Activated T-helper 17 cell treated with anti-CD3 and anti-CD28 coated beads, Interleukin-2, amount 50 U/mL, for 72 hours (primary cell): ENCODE measurements at places on chromosomes 13 and 19.

GRCh38 chr13:62176051-62176450, 760.4 kb upstream of the PCDH20 start:
- ATAC-seq = no peak

- ATAC-seq = peak; percentile 81
Observed at GRCh38 chr13:48505597-48506091, 27.2 kb downstream of the RCBTB2 start.

DNA sequence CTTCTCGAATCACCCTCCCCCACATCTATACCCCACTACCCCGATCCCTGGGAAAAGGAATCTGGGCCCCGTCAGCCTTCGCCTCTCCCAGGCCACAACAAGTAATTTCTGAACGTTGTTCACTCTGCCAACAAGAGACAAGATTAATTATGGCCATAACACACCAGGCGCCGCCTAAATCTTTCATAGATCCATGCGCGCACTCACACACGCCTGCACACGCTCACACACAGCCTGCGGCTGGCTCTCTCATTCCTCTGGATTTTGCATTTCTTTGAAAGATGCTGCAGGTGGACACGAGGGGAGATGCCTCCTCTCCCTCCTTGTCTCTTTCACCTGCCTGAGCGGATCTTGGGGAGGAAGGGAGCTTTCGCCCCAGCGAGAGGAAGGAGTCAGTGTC, 17.1 kb downstream of the ZNRF4 start:
- ATAC-seq = no peak

DNA sequence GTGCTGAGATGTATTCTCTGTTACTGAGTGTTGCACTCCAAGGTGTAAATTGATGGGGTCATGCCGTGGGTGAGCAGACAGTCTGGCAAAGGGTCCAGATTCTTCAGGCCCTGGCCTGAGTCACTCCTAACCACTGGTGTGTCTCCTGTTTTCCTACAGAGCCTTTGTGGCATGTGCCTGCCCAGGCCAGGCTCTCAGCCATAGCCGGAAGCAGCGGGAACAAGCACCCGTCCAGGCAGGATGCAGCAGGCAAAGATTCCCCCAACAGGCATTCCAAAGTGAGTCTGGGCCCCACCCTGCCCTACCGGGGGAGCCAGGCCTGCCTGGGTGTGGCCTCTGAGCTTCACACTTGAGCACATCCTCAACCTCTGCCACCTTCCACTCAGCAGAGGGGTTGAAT, 61.9 kb downstream of the DPF1 start:
- no peak for ATAC-seq

DNA sequence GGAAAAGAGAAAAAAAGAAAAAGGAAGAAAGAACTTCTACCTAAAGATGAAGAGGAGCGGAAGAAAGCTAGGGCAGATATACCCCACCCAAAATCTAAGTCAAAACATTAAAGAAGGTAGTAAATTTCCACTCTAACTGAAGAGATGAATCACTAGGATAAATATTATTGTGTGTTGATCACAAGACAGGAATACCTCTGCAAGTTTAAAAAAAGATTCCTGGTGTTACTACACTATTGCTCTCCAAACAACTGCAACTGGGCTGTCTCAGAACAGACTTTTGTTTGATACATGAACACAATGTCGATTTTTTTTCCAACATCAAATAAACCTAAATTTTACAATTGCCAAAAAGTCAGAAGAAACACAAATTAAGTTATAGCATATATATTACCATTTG, 6.8 kb downstream of the HSPH1 start:
- ATAC-seq = no peak

- no peak for ATAC-seq
Observed at GRCh38 chr19:1851654-1852580, 3.6 kb upstream of the REXO1 start.

DNA sequence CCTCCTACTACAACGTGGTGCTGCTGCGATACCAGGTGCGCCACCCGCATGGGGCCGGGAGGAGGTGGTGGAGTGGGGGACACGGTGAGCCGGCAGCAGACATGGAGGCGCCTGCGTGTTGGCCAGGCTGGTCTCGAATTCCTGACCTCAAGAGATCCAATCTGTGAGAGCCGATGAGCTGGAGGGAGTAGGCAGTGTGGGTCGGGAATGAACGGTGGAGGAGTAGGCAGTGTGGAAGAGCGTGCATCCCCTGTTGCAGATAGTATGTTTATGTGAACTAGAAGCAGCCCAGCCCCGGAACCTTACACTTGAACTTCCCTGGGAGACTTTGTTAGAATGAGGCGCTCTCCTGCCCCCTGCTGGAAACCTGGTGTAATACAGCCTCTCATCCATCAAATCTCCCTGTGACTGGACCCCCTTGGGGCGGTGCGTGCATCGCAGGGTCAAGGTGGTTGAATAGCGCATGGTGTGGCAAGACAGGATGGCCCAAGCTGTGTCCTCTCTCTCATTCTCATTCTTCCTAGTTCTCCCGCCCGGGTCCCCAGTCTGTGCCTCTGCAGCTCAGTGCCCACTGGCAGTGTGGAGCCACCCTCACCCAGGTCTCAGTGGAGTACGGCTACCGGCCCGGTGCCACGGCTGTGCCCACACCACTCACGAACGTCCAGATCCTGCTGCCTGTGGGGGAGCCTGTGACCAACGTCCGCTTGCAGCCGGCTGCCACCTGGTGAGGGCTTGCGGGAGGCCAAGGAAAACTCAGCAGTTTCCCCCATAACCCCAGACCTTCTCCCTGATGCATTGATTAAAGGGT, 10.5 kb upstream of the B3GNT3 start:
- ATAC-seq = peak; percentile 59

- peak; percentile 84 for ATAC-seq
Observed at GRCh38 chr19:49564616-49565045, 15.7 kb downstream of the NOSIP start.

- no peak for ATAC-seq
Observed at GRCh38 chr13:29819143-29819542, 31.3 kb downstream of the UBL3 start.

DNA sequence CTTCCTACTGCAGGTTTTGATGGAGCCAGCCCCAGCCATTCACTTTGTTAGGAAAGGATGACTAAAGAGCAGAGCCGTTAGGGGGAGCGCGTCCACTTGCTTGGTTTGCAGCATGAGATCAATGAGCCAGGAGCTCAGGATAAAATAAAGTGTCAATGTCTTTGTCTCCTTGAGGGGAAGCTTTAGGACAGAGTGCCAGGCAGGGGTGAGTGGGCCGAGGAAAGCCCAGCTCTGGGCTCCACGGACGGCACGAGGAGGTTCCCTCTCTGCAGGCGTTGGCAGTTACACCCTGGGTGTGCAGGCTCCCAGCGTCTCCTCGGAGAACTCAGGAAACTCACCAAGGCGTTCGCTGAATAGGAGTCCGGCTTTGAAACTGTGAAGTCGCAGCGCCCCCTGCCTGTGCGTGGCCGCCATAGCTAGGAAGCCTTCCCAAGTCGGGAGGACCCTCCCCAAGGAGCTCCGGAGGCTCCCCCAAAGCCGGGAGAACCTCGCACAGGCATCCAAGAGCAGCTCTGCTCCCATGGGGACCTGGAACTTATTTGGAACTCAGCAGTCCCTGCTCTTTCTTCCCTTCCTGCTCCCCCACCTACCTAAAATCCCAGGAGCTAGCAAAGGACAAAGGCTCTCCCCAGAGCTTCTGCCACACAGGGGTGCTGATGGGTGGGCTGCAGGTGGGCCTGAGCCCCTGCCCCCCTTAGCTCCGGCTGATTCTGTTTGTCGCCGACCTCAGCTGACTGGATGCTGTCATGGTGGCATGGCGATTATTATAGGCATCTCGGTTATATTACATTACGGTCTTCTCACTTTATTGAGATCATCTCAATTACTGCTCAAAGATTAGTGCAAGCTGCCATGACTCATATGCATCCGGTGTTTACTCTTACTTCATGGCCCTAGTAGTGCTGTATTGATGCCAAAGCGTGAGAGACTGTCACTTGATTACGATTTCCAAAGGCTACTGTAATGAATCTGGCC, 34.4 kb downstream of the GSX1 start:
- ATAC-seq = peak; percentile 63
